SJCRH30 (cell line): ENCODE measurements at places on chromosomes 3 and 15.
A peak's percentile ranks its signal among the peaks of the same experiment; 100 is the strongest.

- DNase-seq: no peak
These were observed 4.8 kb downstream of the PAQR9 start for GRCh38 chr3:142958707-142959106.

- peak; percentile 77 for DNase-seq
These were observed 615 bp downstream of the VPS18 start for GRCh38 chr15:40894681-40895448.

GRCh38 chr3:43855674-43856299 is 165.0 kb downstream of the ABHD5 start:
- DNase-seq: peak; percentile 35

DNA sequence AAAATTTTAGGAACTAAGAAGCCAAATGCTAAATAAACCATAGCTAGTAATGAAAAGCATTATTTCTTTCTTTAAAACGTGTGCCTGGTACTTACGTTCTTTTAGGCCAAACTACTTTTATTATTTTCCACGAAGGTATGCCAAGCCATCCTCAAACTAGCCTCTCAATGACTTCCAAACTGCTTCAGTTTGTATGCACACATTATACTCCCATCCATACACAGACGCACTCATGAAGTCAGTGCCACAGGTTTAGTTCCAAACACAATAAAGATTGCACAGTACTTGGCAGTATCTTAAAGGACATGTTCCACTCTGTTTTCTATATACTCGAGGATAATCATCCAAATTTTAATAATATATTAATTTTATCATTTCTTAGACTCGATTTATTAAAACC is 609.2 kb upstream of the ZNF385D start:
- no peak for DNase-seq

DNA sequence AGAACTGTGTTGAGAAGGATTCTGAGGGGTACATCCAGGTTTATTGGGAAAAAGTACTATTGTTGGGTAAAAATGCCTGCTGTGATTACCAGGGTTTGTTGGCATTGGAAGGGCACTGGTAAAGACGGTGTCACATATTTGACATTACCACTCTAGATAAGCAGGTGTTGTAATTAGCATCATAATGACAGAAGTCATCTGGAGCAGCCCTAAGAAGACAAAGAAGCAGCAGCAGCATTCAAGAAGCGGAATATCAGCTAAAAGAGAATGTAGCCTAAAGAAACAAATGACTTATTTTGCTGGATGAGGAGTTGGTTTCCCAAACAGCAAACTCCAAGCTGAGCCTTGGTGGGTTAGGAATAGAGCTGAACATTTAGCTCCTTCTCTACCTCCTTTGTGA is 30.5 kb upstream of the ZFAND6 start:
- DNase-seq: no peak

GRCh38 chr3:157436583-157437291 is at the start of gene PTX3:
Gene PTX3, plus strand, starts transcription at chr3:157436850. Its CDS starts 84 bp downstream, at chr3:157436934.
- DNase-seq: no peak

DNA sequence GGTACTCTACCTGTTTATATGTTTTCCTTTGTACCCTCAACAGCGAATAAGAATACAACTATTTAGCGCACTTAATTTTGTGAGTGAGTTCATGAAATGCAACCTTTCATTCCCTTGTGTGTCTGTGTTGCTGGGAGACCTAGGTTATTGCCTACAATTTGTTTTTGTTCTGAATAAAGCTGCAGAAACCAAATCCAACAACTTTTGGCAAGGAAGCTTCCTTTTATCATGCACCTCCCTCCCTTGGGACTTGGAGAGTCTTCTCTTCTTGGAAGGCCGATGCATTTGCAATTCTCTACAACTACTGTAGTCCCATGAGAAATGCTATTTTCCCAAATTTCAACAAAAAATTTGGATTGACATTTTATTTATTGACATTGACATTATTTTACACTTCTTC is 1002.4 kb upstream of the CADM2 start:
- no peak for DNase-seq

GRCh38 chr3:15345066-15345607 is 12.8 kb upstream of the SH3BP5 start:
- DNase-seq: peak; percentile 33

GRCh38 chr3:56323986-56324420 is 144.3 kb downstream of the ERC2 start:
- no peak for DNase-seq

DNA sequence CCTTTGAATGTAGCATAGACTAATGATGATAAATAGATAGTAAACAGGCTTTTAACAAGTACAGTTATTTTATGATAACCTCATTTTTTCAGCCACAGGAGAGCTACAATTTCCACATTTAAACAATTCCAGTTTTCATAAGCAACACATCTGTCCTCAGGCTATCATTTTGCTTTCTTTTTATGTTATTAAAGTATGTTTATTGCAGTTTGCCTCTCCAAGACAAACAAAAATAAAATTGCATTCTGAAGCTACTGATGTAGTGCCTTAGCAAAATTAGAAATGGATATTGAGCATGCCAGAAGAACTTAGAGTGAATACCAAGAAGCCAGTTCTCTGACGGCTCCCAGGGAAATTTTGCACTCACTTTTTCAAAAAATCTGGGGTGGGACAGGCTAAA is 140.6 kb upstream of the ABHD17C start:
- DNase-seq: no peak

GRCh38 chr3:160114355-160114995 is 110.7 kb upstream of the C3orf80 start:
- DNase-seq: no peak

- peak; percentile 51 for DNase-seq
These were observed 41.4 kb downstream of the SCAPER start for GRCh38 chr15:76863693-76864092.

GRCh38 chr3:193788189-193788991 is 195.4 kb downstream of the OPA1 start:
- peak; percentile 88 for DNase-seq

DNA sequence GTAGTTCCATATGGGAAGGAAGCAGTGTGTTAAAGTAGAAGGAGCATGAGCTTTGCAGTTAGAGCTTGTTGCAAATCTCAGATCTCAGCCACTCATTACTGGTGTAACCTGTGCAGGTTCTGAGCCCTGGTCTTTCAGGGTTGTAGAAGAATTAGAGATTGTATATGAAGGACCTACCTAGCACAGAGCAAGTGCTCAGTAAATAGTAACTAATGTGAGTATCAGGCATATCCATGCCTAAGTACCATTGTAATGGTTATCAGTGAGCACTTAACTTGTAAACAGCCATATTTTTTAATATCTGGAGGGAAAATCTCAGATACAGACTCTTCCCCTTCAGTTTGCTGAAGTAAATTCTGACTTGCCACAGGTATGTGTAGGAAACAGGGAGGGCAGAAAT is 59.3 kb downstream of the MAP6D1 start:
- DNase-seq: no peak

DNA sequence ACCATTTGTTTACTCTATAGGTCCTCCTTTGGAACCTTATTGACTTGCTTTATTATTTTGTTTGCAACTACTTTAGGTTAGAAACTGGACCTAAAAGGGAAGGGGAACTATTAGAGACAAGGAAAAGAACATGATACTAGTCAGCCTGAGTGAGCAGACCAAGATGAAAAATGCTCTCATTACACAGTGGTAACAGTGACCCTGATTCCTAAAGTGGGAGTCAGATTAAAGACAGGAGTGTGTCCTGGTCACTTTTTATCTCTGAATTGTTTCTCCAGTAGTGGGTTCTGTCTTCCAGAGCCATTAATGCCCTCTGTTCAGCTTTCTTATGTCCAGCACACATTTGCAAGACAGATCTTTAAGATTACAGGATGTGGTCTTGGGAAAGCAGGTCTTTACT is 124.1 kb downstream of the TMEM108 start:
- no peak for DNase-seq

- no peak for DNase-seq
These were observed 10.8 kb downstream of the ZSCAN2 start for GRCh38 chr15:84611631-84612030.

DNA sequence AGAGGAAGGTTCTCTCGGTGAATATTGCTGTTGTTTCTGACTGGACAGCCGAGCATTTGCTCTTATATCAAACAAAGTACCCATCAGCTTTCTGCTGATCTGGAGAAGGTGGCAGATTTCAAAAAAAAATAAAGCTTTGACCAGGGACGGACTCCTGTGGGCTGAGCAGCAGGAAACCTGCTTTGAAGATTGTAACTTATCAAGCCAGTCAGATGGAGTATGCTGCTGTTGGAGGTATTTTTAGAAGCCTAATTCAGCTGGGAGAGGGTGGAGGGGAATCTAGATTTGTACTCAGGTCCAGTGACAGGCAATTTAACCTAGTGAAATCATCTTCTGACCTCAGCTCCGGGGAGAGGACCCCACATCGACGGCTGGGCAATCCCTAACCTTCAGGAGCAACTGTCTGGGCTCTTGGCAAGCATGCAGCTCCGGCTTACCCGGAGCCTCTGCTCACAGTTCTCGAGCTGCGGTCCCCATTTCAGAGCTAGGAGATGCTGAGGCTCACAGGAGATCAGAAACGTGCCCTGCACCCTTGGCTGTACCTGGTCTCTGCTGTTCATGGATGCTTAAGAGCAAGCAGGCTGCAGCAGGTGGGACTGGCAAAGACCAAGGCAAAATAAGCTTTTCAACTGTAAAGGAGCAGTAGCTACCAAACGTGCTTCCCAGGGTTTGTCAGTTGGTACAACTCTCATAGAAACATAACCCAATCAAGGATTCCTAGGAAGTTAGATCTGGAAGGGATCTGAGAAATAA is 89.3 kb upstream of the ST8SIA2 start:
- no peak for DNase-seq

DNA sequence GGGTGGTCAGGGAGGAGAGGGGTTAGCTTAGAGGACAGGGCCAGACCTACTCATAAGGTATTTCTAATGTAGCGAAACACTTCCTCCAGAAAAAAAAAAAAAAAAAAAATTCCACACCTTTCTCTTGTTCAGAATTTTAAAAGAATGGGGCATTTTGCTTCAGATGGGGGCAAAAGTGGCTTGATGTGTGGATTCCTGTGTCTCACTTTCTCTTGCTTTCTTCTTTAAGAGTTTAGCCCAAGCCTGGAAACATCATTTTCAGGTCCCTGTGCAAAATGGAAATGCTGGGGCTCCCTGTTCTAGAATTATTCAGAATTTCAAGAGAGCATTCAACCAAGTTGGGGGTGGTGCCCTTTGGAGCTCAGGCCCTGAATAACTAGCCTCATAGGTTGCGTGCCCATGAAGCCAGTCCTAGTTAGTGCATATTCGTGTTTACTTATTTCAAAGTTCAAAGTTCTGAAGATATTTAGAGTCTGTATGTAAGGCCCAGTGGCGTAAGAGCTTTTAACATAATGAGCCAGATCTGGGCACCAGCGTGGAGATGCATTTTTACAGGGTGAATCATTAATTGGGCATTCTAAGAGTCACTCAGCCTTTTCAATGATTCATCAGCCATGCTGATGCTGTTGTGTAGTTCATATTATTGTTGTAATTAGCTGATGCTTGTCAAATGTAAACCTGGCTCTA is 104.5 kb downstream of the RPLP1 start:
- DNase-seq: peak; percentile 56

- peak; percentile 93 for DNase-seq
These were observed at the start of gene SEC62 for GRCh38 chr3:169966428-169966950. Gene SEC62, plus strand, starts transcription at chr3:169966807. Its CDS starts 16 bp downstream, at chr3:169966823.

GRCh38 chr3:113758389-113759024 is 11.7 kb downstream of the ATP6V1A start:
- DNase-seq: no peak

DNA sequence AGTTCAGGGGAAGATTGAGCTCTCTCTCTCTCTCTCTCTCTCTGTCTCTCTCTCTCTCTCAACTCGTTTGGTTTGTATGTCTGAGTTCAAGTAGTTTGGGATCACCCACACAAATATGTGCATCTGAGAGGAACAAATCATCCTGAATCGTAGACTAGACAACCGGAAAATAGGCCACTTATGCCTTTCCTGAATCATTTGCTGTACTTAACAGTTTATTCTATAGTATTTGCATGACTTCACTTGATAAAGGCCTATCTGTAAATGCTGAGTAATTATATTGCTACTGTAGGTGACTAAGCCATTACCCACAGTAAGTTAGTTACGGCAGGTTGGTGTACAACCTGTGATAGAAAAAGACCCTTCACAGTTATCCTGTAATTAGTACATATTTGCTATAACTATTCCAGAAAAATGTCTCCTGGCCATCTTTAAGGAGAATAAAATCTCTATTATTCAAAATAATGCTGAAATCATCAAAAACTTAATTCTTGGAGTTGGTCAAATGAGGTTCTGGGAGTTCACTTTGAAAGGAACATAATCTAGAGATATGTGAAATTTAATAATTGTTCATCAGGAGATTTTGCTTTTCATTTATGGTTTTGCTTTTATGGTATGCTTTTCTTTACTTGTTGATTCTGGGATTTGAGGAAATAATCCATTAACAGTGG is 31.1 kb downstream of the OXSM start:
- no peak for DNase-seq

- DNase-seq: no peak
These were observed 72.5 kb downstream of the SPRED1 start for GRCh38 chr15:38324939-38325647.

GRCh38 chr15:89118481-89118989 is 30.3 kb downstream of the ABHD2 start:
- DNase-seq: no peak

DNA sequence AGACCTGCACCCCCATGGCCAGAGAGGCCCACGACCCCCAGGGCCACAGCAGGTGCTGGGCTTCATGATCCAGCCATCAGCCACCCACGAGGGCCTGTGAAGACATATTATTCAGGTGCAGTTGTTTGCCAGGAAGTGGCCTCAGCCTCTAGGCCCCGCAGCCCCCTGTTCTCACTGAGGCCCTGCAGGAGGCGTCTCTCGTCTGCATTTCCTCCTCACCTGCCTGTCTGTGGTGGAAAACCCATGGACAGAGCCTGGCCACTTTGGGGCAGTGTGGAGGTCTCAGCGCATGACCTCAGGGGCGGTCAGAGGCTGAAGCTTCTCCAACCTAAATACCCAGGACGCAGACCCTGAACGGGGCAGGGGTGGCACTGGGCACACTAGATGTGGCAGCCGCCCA is 18.6 kb downstream of the UROC1 start:
- DNase-seq: no peak

GRCh38 chr3:185152410-185153170 is at the start of gene C3orf70:
Gene C3orf70, minus strand, starts transcription at chr3:185153060. Its CDS starts 237 bp downstream, at chr3:185152823.
- DNase-seq: peak; percentile 68

DNA sequence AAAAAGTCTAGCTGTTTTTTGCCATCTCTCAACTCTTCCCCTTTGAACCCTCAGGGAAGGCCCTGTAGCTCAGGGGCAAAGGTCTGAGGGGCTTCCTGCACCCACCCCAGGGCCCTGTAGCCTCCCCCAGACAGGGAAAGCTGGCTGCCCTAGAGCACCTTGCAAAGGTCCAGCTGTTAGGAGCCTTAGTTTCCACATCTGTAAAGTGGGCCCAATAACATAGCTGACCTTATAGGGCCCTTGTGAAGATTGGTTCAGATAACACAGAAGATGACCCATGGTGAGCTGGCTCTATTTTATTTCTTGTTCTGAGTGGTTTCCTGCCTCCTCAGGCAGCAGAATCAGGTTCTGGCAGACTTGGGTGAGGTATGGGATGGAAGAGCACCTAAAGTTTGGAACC is 55.2 kb upstream of the SMAD6 start:
- DNase-seq: no peak

GRCh38 chr15:97995881-97996603 is 35.5 kb downstream of the ARRDC4 start:
- no peak for DNase-seq

GRCh38 chr3:98690876-98691275 is 72.3 kb upstream of the ST3GAL6 start:
- DNase-seq: no peak
